ENCODE measurements at places on chromosomes 12 and 14.

- DNase-seq = no peak
Measured at GRCh38 chr12:86484473-86484872, 228.3 kb upstream of the MGAT4C start.

GRCh38 chr14:100193417-100194357, 34.2 kb upstream of the DEGS2 start:
- DNase-seq = no peak

DNA sequence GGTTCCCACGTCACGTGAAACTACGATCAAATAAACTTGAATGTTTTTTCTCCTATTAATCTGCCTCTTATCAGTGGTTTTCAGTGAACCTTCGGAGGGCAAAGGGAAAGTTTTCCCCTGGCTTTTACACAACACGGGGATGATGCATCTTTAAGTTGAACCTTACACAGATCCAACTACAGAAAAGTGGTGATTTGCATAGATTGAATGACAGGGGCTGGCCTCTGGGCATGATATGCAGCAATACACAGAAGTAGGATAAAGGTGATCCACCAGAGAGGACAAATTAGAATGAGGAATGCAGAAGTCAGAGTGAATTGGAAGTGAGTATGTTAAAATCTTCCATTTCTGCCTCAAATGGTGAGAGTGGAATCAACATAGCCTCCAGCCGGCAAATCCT, 11.6 kb downstream of the GSG1 start:
- no peak for DNase-seq

DNA sequence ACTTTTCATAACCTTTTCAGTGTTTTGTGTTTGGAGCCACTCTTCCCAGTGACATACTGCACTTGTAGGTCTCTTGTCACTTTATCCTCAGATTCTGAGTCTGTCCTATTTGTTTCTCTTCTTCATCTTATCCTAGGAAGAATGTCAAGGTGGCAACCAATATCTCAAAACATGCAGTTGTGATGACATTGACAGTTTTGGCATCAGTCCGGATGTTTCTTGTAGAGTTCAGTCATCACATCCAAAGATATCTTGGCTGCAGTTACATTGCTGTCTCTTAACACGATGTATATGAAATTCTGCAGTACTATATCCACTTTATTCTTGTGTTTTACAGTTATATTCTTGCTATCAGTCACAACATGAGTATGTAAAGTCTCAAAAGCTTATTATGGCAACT, 6.4 kb downstream of the ADIPOR2 start:
- DNase-seq = no peak

- DNase-seq = no peak
Measured at GRCh38 chr12:52247622-52248540, 14.8 kb downstream of the KRT7 start.

- no peak for DNase-seq
Measured at GRCh38 chr14:88599326-88599725, 36.5 kb downstream of the ZC3H14 start.

DNA sequence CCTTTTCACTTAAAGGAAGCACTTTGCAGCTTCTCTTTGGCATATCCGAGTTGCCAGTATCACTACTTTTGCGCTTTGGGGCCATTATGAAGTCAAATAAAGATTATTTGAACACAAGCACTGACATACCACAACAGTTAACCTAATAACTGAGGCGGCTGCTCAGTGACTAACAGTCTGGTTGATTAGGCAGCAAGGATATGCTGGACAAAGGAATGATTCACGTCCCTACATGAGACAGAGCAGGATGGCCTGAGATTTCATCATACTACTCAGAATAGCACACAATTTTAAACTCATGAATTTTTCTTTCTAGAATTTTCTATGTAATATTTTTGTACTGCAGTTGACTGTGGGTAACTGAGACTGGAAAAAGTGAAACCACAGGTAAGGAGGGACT, 56.9 kb upstream of the E2F7 start:
- DNase-seq = no peak

DNA sequence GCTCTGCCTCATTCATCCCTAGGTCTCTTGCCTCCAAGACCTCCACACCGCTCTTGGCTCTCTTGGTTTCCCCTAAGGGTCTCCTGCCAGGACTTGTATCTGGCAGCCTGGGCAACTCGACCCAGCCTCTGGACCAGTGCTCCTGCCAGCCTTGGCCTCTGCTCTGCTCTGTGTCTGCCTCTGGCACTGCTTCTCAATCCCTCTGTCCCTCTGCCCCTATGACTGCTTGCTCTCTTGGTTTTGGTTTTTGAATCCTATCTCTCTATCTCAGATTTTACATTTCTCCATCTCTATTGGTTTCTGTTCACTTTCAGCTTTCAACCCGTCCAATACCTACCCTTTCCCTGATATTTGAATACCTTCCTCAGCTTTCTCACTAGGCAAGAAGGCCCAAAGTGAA, 6.3 kb downstream of the ITGA5 start:
- no peak for DNase-seq

GRCh38 chr12:65877836-65878235, 53.6 kb downstream of the HMGA2 start:
- no peak for DNase-seq

DNA sequence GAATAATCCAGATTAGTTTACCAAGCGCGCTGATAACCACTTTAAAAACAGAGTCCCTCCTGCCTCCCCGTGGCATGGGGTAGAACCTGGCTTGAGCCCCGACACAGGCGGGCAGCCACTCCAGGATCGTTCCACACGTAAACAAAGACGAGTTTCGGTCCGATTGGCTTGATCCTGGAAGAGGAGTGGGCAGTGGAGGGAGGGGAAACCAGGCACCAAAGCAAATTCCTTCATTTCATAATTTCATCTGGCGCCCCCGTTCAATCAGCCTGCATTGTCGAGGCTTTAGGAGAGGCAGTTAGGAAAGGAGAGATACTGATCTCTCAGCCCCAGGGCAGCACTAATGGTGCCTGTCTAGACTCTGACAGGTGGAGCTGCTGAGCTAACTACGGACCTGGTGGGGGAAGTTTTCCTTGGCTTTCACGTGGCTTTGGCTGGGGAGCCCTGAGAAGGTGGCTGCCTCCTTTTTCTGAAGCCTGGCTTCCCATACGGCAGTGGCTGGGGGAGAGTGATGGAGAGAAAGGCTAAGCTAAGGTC, 751 bp upstream of the GPRC5A start:
- DNase-seq = no peak

DNA sequence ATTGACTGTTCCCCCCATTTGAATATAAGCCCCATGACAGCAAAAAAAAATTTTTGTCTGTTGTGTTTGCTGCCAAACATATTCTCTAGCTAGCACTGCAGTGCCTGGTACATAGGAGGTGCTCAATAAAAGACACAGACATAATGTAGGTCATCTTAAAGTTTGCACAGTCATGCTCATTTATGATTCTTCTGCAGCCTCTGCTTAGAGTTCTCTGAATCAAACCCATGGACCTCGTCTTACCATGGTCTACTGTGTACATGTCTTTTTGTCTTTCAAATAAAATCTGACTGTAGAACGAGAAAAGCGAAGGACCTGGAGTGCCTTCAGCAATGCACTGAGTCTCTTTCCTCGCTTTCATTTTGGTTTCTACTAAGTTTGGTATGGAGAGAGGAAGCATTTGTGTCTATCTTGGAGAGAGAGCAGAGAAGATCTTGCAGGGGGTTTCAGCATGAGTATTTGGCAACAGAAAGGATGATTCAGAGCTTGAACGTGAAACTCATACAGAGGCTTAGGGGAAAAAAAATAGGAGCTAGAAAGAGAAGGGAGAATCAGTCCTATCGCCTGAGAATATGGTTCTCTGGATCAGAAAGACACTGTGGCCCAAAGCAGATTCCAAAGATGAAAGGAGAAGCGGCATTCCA, 38.8 kb upstream of the TMCC3 start:
- no peak for DNase-seq

GRCh38 chr12:13173012-13173932, 23.3 kb upstream of the EMP1 start:
- DNase-seq = no peak

DNA sequence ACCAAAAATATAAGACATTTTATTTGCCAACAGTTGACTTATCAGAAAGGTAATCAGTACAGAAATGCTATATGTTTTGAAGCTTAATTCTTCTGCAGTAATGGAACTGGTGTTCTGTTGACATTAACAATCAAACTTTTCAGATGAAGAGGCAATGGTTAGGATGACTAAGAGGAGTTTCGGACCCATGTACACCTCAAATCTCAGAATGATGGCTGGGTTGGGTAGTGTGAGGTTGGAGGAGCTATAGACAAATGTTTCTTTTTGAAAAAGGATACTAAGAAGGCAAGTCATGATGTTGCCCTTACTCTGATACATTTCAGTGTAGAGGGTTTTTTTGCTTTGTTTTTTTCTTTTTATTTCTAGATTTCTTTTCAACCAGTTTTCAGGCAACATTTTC, 66.9 kb downstream of the KNTC1 start:
- DNase-seq = no peak

- no peak for DNase-seq
Measured at GRCh38 chr12:269191-269590, 6.6 kb upstream of the SLC6A13 start.

Measured in osteocyte (in vitro differentiated cells).